NCI-H2081 treated with DMSO at 0.1 percent for 48 hours (cell line): ENCODE measurements at places on chromosomes 7 and 10.

DNA sequence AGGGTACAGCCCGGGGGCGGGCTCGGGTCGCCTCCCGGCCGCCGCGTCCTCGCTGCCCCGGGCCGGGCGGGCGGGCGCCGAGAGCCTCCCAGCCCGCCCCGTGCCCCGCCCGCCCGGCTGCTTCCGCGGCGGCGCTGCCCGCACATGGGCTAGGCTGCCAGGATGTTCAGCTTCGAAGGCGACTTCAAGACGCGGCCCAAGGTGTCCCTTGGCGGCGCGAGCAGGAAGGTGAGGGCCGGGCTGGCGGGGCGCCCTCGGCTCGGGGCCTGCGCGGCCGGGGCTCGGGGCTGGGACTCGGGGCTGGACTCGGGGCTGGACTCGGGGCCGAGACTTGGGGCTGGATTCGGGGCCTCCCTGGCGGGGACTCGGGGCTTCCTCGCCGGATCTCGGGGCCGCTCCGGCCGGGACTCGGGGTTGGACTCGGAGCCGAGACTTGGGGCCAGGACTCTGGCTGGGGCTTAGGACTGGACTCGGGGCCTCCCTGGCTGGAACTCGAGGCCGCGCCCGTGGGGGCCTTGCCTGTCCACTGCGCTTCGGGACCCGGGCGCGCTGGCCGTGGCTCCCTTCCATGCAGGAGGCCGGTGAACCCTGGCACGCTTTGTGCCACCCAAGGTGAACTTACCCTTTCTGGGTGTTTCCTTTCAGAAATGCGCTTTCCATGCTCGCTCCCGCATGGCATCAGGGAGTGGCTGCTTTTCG lies 534 bp downstream of the UBE3C start:
- DNase-seq, result no peak

DNA sequence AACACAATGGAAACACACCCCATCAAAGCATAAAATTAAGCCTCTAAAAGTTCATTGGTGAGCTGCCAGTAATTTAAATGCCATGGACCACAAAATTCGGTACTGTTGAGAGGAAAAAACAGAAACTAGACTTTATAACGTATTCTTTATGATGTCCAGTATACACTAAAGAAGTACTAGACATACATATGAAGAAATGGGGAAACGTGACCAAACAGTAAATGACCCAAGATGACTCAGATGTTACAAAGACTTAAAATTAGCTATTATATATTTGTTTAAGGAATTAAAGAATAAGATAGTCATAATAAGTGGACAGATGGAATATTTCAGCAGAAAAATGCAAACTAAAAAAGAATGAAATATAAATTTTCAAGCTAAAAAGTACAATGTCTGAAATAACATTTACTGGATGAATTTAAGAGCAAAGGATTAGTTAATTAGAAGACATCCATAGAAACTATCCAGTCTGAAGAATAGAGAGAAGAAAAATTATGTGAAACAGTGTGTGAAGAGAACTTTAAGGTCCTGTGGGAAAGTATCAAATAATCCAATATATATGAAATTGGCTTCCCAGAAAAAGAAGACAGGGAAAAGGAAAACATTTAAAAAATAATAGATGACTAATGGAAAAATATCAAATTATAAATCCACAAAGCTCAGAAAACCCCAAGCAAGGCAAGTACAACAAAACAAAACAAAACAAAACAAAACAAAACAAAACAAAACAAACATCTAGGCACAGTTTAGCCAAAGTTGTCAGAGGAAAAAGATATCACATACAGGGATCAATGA lies 69.4 kb downstream of the SAMD9 start:
- DNase-seq, result no peak

DNA sequence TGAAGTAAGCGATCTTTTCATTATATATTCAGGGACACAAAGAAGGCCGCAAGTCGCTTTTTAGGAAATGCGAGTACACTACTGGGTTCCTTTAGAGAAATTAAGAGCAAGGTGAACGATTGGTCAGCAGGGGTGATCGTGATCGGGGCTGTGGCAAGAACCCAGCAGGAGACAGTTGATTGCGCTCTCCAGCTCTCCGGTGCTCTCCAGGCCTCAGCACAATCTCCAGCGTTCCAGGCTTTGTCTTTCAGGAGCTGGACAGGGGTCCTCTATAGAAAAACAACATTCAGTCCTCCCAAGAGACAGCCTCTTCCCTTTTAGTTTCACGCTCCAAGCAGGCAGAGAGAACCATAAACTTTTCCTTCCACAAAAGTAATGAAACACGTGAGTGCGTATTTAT lies 170.5 kb upstream of the KLF6 start:
- DNase-seq, result no peak

DNA sequence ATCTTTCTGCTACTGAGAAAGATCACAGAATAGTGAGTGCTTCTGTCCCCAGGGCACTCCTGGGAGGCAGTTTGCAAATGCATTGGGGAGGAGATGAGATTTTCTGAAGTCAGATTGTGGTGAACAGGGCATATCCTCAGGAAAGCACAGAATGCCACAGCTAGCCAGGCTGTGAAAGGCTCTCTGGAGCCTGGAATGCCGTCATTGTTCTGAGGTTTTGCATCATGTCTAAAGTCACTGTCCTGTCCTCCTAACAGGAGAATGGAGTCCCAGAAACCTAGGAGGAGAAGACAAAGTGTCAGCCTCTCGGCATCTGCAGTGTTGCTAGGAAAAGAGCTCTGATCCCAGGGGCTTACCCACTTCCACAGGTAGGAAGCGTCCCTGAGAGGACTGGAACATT lies 69.2 kb upstream of the IGFBP3 start:
- DNase-seq, result no peak

DNA sequence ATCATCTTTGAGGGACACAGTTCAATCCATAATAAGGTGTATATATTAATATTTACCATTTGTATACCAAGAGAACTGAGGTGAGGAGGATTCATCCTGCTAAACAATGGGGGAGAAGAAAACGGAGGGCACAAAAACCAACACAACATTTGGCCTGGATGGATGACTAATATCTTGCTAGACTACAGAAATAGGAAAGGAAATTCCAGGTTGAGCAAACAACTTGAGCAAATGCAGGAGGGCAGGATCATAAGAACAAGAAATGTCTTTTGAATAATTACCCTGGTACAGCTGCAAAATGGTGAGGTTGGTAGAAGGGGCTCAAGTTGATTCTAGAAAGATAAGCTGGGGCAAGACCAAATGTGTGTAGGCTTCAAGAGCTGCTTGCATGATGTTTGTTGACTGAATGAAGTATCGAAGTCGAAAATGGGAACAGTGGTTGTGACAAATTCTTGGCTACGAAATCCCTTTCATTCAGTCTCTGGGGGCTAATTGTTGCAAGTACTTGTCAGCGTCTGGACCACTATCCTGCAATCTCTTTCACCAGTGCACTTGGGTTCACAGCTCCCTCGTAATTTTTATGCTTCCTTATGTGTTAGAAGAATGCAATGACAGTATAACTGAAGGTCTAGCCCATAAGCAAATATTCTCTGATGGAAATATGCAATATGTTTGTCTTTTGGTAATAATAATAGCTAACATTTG lies 176.2 kb downstream of the PTEN start:
- no peak for DNase-seq

- DNase-seq, result no peak
These were observed 217.4 kb downstream of the MAD1L1 start for GRCh38 chr7:2015251-2015871.
